ENCODE measurements at places on chromosomes 11 and 22.

GRCh38 chr11:102234779-102235439 is 82.4 kb upstream of the BIRC3 start:
- no peaks in the 10 kb centered on the region for H3K4me1 ChIP-seq
- H3K27ac ChIP-seq: no peak overlapping the region
- H3K27me3 ChIP-seq: peaks cover 24% of the 10 kb centered on the region
- H3K4me3 ChIP-seq: no peak overlapping the region

DNA sequence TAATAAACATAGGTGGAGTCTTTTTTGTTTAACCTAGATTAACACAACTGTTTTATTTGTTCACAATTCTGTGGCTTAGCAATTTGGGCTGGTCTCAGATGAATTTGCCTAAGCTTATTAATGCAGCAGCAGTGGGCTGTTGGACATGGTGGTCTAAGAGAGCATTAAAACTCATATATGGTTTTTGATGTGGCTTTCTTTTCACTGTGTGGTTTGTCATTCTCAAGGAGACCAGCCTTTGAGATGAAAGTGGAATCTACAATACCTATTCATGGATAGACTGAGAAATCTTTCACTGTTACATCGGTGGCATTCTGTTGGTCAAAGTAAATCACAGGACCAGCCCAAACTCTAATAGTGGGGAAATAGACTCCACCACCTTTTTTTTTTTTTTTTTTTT is 39.6 kb downstream of the CUL5 start:
- peaks cover 2% of the 10 kb centered on the region for H3K4me1 ChIP-seq
- H3K27ac ChIP-seq: no peak overlapping the region
- no peak overlapping the region for H3K4me3 ChIP-seq
- H3K36me3 ChIP-seq: peaks cover 21% of the 10 kb centered on the region
- no peaks in the 10 kb centered on the region for H3K27me3 ChIP-seq

DNA sequence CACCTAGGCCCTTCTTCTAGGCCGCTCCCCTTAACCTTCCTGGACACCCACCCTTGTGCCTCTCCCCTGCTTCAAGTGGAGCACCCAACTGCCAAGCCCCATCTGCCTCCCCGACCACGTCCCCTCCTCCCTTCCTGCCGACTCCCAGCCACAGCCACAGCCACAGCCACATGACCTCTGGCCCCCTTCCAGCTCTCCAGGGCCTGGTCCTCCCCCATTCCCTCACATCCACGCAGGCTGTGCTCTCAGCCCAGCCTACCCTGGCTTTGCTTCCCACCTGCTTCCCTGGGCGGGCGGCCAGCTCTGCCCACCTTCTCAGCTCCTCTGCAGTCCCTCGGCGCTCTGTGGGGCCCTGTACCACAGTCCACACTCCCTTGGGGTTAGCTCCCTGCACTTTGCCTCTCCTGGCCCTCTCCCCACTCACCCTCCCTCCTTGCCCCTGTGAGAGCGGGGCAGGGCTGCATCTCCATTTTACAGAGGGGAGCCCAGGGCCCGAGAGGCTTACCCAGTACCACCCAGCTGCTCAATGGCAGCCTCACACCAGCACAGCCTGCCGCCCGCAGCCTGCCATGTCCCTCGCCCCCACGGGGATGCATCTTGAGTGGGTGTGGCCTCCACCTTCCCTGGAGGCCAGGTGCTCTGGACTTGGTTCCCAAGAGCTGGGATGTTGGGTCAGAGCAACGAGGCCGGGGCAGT is 20.3 kb downstream of the PARVG start:
- DNase-seq: no peak
- H3K27me3 ChIP-seq: no peaks in the 10 kb centered on the region
- no peaks in the 10 kb centered on the region for H3K4me1 ChIP-seq
- no peak overlapping the region for H3K4me3 ChIP-seq
- H3K36me3 ChIP-seq: peaks cover 22% of the 10 kb centered on the region

- H3K4me3 ChIP-seq: no peak overlapping the region
- H3K27ac ChIP-seq: no peak overlapping the region
- no peak for DNase-seq
- H3K27me3 ChIP-seq: no peaks in the 10 kb centered on the region
Observed at GRCh38 chr22:19916941-19917340, 24.6 kb upstream of the COMT start.

DNA sequence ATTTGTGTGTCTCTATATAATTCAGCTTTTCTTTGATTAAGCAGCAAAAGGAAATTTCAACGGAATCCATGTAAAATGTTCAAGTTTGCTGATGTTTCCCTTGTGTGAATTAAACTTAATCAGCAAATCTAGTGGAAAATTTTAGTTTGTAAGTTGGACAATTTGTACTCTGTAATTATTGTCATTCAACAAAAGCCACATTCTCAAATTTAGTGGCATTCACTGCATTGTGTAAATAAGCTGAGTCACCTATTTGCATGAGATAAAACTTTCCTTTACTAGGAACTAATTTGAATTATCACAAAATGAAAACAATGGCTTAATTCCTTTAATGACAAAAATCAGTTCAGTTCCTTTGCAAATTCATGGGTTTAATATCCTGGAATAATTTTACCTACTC is 784.2 kb upstream of the CCDC179 start:
- H3K4me1 ChIP-seq: no peaks in the 10 kb centered on the region
- H3K4me3 ChIP-seq: no peak overlapping the region
- no peaks in the 10 kb centered on the region for H3K27me3 ChIP-seq
- no peak overlapping the region for H3K27ac ChIP-seq
- H3K36me3 ChIP-seq: no peaks in the 10 kb centered on the region

DNA sequence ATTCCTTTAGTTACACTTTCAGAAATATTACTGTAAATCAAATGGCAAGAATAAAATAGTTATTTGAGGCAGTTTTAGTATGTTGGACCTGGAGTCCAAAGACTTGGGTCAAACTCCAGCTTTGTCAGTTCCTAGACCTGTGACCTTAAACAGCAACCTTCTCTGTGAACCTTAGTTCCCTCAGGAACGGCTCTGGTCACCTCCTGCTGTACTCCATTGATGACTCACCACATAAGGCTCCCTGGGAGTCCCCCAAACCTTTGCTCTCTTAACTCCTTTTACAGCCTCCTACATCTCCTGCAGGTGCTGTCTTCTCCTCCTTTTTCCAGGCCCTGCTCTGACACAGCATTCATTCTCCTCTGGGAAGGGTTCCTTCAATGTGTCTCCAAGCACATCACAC is 29.1 kb downstream of the LIMK2 start:
- peaks cover 16% of the 10 kb centered on the region for H3K4me1 ChIP-seq
- no peak overlapping the region for H3K4me3 ChIP-seq
- no peak for DNase-seq
- no peaks in the 10 kb centered on the region for H3K27me3 ChIP-seq
- no peak overlapping the region for H3K27ac ChIP-seq
- peaks cover 9% of the 10 kb centered on the region for H3K36me3 ChIP-seq

DNA sequence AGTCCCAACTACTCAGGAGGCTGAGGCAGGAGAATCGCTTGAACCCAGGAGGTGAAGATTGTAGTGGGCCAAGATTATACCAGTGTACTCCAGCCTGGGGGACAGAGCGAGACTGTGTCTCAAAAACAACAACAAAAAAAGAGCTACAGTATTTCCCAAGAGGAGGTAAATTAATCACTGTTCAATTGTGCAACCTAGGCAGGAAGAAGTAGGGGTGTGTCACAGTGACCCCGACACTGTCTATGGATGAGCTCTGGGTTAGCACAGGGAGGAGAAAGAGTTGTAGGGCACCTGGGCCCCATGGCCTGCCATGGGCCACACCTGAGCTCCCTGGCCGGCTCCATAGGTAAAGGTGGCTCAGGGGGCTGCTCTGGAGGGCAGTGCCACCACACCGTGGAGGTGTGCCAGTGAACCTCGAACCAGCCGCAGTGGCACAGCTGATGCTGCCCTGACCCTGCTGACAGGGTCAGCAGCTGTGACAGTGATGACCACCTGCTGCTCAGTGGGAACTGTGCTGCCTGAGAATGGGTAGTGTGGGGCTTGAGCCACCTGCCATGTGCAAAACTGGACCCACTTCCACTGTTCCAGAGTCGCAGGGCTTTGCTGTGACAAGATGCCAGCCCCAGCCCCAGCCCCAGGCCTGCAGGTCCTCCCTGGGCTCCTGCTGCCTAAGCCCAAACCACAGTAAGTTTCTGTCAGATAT is 84.0 kb upstream of the PITPNB start:
- H3K4me3 ChIP-seq: no peak overlapping the region
- H3K36me3 ChIP-seq: no peaks in the 10 kb centered on the region
- DNase-seq: no peak
- H3K27ac ChIP-seq: no peak overlapping the region
- H3K27me3 ChIP-seq: no peaks in the 10 kb centered on the region
- no peaks in the 10 kb centered on the region for H3K4me1 ChIP-seq

DNA sequence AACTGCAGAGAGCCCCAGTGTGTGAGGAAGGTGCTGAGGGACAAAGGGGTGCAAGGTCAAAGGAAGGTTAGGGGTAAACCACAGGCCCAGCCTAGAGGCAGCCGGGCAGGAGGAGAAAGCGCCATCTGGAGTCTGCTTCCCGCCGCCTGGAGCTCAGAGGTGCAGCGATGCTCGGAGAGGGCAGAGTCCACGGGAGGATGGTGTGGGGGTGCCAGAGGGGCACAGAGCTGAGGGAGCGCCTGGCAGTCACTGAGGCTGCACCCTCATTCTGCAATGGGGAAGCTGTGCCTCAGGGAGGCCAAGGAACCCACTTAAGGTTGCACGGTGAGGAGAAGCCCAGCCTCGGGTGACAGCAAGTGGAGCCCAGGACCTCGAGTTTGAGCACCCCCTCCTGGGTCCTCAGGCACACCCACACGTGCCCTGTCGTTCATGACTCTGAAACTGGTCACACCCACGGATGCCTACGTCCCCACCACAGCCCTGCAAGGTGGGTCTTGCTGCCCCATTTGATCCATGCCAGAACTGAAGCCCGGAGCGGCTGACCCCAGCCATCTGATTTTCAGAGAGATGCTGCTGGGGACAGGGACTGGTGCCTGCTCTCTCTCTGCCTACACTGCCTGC is 1.6 kb downstream of the IL2RB start:
- H3K4me1 ChIP-seq: peaks cover 65% of the 10 kb centered on the region
- peaks cover 66% of the 10 kb centered on the region for H3K36me3 ChIP-seq
- no peaks in the 10 kb centered on the region for H3K27me3 ChIP-seq

GRCh38 chr11:119339589-119340334 is 921 bp downstream of the C1QTNF5 start:
- H3K4me1 ChIP-seq: peaks cover 23% of the 10 kb centered on the region
- no peak overlapping the region for H3K4me3 ChIP-seq
- peaks cover 31% of the 10 kb centered on the region for H3K27me3 ChIP-seq
- no peak overlapping the region for H3K27ac ChIP-seq
- peaks cover 8% of the 10 kb centered on the region for H3K36me3 ChIP-seq

DNA sequence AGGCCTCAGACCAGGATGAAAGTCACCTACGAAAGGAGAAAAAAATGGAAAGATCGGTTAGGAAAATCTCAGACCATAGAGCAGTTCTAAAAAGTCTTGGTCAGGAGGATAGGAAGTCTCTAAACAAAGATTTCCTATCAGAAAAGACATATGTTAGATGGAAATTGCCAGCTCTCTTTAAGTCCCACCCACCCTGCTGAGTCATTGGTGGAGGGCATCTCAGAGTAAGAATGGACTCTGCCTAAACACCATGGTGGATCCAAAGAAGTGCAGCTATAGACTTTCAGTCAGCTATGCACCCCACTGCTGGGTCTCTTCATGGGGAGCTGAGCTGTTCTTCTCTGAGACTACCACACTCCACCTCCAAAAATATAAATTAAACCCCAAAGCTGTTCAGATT is 3.7 kb downstream of the OR8B2 start:
- no peaks in the 10 kb centered on the region for H3K27me3 ChIP-seq
- DNase-seq: no peak
- no peaks in the 10 kb centered on the region for H3K4me1 ChIP-seq
- H3K36me3 ChIP-seq: no peaks in the 10 kb centered on the region
- H3K27ac ChIP-seq: no peak overlapping the region

GRCh38 chr11:76044750-76045320 is 161.5 kb downstream of the WNT11 start:
- peaks cover 32% of the 10 kb centered on the region for H3K36me3 ChIP-seq
- no peaks in the 10 kb centered on the region for H3K4me1 ChIP-seq
- H3K27ac ChIP-seq: no peak overlapping the region
- no peaks in the 10 kb centered on the region for H3K27me3 ChIP-seq
- H3K4me3 ChIP-seq: no peak overlapping the region

DNA sequence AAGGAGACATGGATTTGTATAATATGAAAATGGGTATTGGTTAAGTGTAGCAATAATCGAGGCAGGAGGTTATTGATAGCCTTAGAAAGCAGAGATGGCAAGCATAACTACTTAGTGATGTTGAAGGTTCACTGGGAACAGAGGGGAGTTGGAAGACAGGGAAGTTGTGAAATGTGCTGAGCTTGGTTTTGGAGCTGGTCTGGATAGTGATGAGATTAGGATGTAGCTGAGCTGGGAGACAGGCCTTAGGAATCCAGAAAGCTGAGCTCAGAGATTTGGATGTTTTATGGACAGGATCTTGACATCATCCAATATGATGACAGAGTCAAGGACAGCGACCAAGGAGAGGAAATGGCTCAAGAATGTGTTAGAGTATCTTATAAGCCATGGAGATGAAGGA is 113.1 kb downstream of the ARHGAP42 start:
- no peak overlapping the region for H3K27ac ChIP-seq
- no peak for DNase-seq
- no peaks in the 10 kb centered on the region for H3K36me3 ChIP-seq
- H3K4me1 ChIP-seq: no peaks in the 10 kb centered on the region

GRCh38 chr11:118928101-118928869 is 2.6 kb upstream of the BCL9L start:
- peak; percentile 95 for DNase-seq
- peak overlapping the region; percentile 98 for H3K27ac ChIP-seq
- H3K4me1 ChIP-seq: peaks cover 44% of the 10 kb centered on the region

- no peak overlapping the region for H3K27ac ChIP-seq
- no peaks in the 10 kb centered on the region for H3K36me3 ChIP-seq
- DNase-seq: peak; percentile 5
Observed at GRCh38 chr11:2518111-2518982, 73.5 kb downstream of the KCNQ1 start.

GRCh38 chr11:104061853-104062521 is 25.5 kb downstream of the DDI1 start:
- no peak overlapping the region for H3K4me3 ChIP-seq
- no peak for DNase-seq
- H3K36me3 ChIP-seq: no peaks in the 10 kb centered on the region
- H3K4me1 ChIP-seq: no peaks in the 10 kb centered on the region

DNA sequence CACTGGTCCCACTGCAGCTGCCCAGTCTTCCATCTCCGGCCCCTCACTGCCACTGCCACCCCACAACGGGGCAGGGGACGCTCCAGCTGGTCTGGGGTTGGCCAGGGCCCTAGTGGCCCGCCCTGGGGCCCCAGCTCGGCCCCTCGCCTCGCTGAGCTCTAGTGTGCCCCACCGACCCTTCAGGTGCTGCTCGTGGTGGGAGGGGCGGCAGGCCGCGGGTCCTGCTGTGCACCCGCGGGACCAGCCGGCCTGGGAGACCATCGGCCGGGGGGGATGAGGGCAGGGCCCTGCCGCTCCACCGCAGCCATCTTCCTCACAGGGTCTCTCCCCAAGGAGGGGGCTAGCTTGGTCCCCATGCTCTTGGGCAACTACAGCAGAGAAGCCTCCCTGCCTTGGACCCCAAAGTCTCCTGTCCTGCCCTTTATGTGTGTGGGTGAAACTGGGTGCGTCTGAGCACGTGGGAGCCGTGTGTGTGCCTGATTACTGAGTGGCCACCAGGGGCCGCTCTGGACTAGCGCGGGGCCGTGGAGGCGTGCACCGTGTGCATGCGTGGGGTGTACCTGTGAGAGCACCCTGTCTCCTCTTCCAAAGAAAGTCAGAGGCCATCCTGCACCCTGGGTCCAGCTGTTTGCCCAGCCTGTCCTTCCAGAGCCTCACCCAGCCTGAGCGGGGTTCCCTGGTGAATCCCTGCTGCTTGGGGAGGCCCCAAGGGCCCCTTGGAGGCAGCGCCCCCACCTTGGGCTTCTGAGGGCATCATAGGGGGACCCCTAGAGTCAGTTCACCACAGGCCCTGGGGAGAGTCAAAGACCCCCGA is 6.0 kb upstream of the ACR start:
- no peaks in the 10 kb centered on the region for H3K36me3 ChIP-seq
- H3K27me3 ChIP-seq: peaks cover 2% of the 10 kb centered on the region
- no peak overlapping the region for H3K27ac ChIP-seq
- DNase-seq: peak; percentile 71

Data from activated CD4-positive, alpha-beta memory T cell treated with anti-CD3 and anti-CD28 coated beads for 36 hours (primary cell).